ENCODE measurements at places on chromosomes 5 and 9. TPM values are rescaled to one million over a fixed set of nuclear protein-coding genes. Genes with fewer than 3 reads are reported as not detected.

The CENPK gene
- total RNA-seq, result 36.4 TPM

The GARIN3 gene
- not detected for total RNA-seq

The PCDHA1 gene
- total RNA-seq, result 0.03 TPM

The RGS7BP gene
- not detected for total RNA-seq

- DNase-seq, result no peak
Observed at GRCh38 chr5:168359820-168360460, 68.5 kb downstream of the WWC1 start.

GRCh38 chr9:32092031-32092430 is 292.4 kb upstream of the ACO1 start:
- DNase-seq, result no peak

Data from G401 (cell line).